ENCODE measurements at places on chromosomes 2 and 18.

- DNase-seq, result no peak
Observed at GRCh38 chr18:54743605-54743995, 84.7 kb upstream of the RAB27B start.

DNA sequence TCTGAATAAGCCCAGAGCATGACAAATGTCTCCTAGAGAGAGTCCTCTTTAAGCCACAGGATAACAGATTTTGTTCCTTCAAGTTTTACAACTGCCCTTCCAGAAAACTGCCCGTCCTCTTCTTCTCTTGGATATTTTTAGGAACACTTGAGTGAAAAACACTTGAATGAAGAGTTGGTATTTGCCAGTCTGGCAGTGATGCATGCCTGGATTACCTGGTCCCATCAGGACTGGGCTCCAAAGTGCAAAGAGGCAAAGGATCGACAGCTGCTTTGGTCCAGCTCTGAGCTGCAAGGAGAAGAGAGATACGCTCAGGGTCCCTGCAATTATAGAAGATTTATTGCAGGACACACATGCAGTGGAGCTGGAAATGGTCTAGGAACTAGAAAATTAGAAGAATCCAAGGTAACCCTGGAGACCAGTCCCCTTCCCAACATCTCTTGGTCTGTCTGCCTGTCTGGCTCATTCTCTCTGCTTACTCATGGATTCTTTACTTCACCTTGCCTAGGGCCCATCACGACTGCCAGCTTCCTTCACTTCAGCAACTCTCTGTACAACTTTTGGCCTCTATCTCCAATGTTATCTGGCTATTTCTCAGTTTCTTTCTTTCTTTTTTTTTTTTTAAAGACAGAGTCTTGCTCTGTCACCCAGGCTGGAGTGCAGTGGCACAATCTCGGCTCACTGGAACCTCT, 112.1 kb upstream of the SIX2 start:
- DNase-seq, result no peak

DNA sequence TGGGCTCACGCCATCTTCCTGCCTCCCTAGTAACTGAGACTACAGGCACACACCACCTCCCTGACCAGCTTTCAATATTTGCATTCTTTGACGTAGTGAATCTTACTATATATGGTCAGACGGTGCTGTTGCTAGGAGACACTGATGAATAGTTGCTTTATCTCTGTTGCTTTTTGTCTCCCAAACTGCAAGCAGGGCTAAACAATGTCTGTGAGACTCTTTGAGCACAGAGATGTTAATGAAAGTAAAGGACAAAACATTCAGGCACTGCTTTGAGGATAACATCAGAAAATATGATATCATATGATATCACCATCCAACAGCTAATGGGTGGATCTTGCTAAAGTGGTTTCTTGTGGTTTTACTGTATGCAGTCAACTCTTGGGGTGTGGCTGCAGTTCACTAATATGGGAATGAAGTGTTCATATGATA, 43.0 kb downstream of the EMILIN2 start:
- DNase-seq, result peak; percentile 27

DNA sequence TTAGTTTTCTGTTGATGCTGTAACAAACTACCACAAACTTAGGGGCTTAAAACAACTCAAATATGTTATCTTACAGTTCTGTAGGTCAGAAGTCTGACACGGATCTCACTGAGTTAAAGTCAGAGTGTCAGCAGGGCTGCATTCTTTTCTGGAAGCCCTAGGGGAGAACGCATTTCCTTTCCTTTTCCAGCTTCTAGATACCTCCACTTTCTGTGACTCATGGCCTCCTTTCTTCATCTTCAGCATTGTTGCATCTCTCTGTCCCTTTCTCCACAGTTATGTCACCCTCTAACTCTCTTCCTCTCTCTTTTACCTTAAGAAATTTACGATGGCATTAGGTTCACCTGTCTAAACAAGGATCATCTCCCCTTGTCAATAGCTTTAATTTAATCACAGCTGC, 13.3 kb upstream of the PPP4R1 start:
- peak; percentile 48 for DNase-seq

DNA sequence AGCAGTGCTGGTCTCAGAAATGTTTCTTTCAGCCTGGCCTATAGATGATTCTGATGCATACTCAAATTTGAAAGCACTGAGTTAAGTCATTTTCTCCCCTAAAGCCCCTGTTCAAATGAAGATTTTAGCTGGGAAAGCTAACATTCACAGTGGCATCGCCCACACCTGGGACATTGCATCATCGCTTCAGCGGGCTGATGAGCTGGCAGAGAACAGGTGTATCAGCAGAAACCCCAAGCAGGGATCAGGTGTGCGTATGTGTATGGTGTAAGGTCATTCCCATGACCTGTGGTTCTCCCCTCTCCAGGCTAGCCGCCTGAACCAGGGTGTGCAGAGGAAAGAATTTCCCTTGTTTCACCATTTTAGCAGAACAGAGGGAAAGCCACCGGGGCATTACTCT, 56.3 kb downstream of the EPAS1 start:
- DNase-seq, result no peak

- DNase-seq, result no peak
Observed at GRCh38 chr18:55464581-55464980, 123.4 kb downstream of the TCF4 start.

DNA sequence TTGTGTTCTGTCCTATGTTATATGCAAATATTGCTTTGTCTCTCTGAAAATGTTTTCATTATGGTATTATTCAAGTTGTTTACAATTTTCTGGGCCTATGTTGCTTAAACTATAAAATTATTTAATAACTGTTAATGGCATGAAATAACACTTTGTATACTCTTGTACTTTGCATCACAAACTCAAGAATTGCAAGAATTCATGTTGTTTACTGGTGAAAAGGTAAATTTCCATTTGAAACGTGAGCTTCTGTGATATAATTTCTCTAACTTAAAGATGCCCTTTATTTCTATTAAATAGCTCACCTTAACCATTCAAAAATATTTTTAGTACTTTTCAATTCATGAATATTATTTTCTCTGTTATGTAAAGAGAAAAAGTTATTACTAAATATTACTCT, 1504.2 kb downstream of the SUCLG1 start:
- DNase-seq, result no peak

DNA sequence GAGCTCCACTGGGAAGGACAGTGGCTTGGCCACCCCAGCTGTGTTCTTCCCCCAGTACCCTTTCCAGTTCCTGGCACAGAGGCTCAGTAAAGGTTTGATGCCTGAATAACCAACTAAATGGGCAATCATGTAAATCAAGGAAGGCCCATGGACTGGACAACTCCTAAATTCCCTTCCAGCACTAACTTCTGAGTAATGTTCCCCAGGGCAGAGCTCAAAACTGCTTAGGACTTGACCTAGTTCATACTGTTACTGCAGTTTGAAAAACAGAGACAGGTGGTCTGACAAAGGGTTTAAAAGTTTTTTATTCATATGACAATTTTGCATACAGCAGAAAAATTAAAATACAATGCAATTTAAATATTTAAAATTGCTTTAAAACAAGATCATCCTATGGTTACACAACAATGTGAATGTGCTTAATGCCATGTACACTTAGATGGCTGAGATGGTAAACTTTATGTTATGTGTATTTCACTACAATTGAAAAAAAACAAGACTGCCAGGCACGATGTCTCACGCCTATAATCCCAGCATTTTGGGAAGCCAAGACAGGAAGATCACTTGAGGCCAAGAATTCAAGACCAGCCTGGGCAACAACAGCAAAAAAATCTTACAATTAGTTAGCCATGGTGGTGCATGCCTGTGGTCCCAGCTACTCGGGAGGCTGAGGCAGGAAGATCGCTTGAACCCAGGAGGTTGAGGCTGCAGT, 26.2 kb downstream of the PCBP1 start:
- no peak for DNase-seq

DNA sequence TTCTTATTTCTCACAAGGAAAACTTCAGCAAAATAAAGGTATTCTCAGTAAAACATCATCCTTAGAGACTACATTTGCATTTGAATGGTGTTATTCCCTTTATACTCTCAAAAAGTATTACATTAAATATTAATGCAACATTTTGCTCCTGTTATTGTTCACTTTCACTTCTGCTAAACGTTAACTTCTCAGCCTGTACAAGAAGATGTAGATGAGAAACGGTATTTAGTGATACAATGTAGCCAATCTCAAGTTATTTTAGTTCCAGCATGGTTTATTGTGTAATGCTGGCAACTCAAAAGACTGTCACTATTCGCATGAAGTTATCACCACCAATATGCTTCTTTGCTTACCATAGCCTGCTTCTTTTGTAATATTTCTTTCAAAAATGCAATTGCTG, 514.1 kb downstream of the CPS1 start:
- no peak for DNase-seq

GRCh38 chr2:143908843-143909242, 611.1 kb downstream of the ZEB2 start:
- DNase-seq, result no peak

- DNase-seq, result peak; percentile 77
Observed at GRCh38 chr2:151306621-151307020, 17.2 kb upstream of the NMI start.

GRCh38 chr2:109649736-109650695, 35.9 kb downstream of the SOWAHC start:
- DNase-seq, result no peak

DNA sequence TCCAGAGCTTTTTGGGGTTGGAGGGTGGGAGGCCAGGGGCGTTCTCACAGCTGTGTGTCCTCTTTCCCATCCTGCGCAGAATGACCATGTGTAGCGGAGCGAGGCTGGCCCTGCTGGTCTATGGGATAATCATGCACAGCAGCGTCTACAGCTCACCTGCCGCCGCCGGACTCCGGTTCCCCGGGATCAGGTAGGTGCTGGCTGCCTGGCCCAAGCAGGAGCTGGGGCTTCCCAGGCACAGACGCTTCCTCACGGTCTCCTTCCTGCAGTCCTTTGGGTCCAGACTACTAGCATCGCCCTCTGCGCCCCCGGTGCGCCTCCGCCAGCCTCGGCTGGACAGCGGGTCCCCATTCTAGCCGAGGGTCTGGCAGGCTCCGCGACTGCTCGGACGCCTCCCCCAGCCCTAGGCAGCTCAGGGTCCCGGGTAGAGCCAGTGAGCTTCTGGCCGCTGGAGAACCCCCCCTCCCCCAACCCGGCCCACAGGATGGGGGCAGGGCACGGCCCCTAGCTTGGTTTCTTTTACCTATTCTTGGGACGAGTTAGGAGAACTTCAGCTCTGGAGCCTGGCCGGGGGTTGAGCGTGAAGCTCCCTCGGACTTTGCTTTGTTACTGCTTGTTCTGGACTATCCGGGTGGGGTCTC, 756 bp downstream of the ADCYAP1 start:
- DNase-seq, result no peak

DNA sequence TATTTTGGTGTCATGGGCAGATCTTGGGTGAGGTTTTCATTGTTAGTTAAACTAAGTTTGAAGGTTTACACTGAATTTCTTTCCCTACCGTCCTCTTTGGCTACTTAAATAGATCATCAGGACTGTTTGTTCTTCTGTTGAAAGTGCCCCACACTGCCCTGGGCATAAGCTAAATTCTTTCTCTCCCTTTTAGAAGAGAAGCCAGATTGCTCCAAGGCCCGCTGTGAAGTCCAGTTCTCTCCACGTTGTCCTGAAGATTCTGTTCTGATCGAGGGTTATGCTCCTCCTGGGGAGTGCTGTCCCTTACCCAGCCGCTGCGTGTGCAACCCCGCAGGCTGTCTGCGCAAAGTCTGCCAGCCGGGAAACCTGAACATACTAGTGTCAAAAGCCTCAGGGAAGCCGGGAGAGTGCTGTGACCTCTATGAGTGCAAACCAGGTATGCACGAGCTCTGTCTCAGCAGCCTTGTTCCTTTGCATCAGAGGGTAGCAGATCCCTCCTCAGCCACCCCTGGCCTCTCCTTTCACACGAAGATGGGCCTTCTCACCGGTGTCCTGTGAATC, 85.6 kb downstream of the CRIM1 start:
- DNase-seq, result no peak

DNA sequence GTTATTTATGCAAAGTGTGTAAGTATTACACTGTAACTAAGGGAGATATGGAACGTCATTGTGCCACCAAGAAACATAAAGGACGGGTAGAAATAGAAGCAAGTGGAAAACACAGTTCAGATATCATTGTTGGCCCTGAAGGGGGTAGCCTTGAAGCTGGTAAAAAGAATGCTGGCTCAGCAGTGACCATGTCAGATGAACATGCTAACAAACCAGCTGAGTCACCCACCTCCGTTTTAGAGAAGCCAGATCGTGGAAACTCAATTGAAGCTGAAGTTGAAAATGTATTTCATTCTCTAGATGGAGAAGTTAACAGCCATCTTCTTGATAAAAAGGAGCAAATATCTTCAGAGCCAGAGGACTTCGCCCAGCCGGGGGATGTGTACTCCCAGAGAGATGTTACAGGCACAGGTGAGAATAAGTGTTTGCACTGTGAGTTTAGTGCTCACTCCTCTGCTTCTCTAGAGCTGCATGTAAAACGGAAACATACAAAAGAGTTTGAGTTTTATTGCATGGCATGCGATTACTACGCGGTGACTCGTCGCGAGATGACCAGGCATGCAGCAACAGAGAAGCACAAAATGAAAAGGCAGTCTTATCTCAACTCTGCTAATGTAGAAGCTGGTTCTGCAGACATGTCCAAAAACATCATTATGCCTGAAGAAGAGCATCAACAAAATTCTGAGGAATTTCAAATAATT, 36.1 kb downstream of the ZNF407 start:
- peak; percentile 27 for DNase-seq

GRCh38 chr2:53768242-53768542, 588 bp downstream of the CHAC2 start:
- no peak for DNase-seq

DNA sequence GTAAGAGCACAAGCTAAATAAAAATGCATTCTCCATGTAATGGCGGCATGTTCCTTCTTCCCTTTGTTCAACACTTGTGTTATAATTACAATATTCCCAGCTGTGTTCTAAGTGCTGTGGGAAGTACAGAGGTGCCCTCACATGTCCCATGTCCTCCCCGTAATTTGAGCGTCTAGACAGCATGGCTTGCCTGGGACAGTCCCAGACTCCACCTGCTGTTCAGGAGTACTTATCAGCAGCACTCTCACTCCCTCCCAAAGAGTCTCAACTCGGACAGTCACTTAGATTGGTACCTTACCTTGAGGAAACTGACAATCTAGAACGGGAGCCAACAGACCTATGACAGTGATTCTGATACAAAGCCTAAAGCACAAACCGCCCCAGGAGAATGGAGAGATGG, 370.5 kb downstream of the EIPR1 start:
- DNase-seq, result no peak

DNA sequence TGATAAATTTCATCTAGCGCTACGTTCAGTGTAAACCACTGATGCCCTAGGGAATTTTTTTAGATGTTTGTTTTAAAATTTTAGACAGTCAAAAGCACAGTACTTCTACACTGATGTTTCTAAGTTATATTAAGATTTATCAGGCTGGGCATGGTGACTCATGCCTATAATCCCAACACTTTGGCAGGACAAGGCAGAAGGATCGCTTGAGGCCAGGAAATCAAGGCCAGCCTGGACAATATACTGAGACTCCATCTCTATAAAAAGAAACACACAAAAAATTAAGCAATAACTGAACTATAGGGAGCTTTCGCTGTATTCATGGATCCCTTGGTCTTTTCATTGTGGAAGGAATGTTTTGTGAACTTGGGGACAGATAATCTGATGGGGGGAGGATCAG, 50.6 kb upstream of the MAPRE2 start:
- peak; percentile 27 for DNase-seq

Measured in astrocyte of the spinal cord (primary cell).